Activated CD4-positive, alpha-beta T cell treated with anti-CD3 and anti-CD28 coated beads, Interleukin-2, amount 50 U/mL, for 48 hours (primary cell): ENCODE measurements at places on chromosomes 1 and 21.

DNA sequence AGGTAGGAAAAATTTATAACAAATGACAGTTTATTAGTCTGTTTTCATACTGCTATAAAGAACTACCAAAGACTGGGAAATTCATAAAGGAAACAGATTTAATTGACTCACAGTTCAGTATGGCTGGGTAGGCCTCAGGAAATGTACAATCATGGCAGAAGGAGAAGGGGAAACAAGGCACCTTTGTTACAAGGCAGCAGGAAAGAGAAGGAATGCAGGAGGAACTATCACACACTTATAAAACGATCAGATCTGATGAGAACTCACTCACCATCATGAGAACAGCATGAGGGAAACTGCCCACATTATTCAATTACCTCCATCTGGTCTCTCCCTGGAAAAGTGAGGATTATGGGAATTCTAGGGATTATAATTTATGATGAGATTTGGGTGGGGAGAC lies 61.3 kb downstream of the ASB17 start:
- DNase-seq: no peak

GRCh38 chr1:203090421-203091198 lies 4.8 kb upstream of the MYOG start:
- DNase-seq: no peak

GRCh38 chr1:46753985-46754384 lies 35.1 kb upstream of the EFCAB14 start:
- DNase-seq: no peak

DNA sequence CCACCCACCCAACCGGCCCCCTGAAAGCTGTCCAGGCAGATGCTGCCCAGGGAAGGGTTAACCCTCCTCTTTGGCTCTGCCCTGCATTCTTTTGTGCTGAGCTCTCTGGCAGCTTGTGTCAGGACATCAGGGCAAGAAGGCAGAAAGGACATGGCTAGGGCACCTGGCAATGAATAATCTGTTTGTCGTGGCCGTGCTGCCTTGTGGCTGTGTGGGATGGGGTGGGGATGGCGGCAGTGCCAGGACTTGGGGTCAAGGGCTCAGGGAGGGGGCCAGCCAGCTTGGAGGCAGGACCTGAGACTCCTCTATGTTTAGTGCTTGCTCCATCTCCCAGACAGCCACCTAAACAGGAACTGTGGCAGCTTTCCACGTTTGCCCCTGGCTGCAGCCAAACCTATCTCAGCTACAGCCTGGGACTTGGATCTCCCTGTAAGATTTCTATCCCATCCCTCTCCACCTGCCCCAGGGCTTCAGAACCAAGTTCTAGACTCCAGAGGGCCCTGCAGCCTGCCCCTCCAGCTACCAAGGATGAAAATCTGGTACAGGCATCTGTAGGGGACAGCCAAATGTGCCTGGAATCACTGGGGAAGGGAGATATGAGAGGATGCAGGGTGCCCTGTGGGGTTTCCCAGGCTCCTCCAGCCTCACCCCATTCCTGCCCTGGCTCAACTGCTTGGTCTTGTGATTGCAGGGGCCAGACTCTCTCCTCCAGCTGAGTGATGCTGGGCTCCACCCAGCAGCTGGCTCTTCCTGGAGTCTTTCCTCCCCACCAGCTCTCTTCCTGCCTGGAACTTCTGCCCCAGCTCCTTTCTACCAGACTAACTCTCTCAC lies 9.6 kb upstream of the GPR37L1 start:
- no peak for DNase-seq

GRCh38 chr1:66599899-66600737 lies 66.2 kb downstream of the SGIP1 start:
- DNase-seq: no peak

GRCh38 chr1:57311411-57311810 lies 112.4 kb downstream of the DAB1 start:
- DNase-seq: no peak

DNA sequence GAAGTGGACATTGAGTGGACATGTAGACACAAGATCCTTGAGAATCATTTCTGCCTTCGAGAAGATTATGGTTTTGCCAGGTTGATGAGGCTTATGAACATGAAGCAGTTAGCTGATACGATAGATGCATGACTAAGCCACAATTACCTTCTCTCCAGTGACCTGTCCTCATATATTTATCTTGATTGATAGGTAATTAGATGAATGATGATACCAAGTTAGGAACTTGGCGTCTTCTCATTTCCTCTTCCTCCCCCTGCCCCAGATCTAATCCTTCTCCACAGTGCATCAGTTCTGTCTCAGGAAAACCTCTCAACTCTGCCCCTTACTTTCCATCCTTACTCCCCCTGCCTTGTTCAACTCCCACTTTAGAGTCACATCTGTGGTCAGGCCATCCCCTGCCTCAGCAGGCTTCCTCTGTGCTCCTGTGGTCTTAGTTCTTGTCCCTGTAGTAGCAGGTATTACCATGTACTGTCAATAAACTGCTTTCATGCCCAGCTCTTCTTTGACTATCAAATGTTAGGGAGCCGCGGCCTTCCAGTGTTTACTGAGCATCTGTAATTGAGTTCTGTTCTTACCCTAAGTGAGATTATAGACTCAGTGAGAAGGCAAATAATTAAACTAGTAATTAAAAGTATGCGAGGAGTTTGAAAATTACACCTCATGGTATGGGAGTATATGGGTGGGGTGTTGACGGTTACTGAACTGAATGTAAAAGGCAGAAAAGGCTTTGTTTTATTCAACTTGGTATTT lies 5.1 kb downstream of the ST6GALNAC3 start:
- DNase-seq: no peak

GRCh38 chr21:15005391-15005790 lies 59.4 kb downstream of the NRIP1 start:
- DNase-seq: no peak

GRCh38 chr1:93177991-93178390 lies 2.2 kb downstream of the TMED5 start:
- DNase-seq: no peak

GRCh38 chr21:31416465-31416864 lies 72.4 kb upstream of the TIAM1 start:
- DNase-seq: no peak

GRCh38 chr1:233295975-233296322 lies 424 bp upstream of the PCNX2 start:
- no peak for DNase-seq

DNA sequence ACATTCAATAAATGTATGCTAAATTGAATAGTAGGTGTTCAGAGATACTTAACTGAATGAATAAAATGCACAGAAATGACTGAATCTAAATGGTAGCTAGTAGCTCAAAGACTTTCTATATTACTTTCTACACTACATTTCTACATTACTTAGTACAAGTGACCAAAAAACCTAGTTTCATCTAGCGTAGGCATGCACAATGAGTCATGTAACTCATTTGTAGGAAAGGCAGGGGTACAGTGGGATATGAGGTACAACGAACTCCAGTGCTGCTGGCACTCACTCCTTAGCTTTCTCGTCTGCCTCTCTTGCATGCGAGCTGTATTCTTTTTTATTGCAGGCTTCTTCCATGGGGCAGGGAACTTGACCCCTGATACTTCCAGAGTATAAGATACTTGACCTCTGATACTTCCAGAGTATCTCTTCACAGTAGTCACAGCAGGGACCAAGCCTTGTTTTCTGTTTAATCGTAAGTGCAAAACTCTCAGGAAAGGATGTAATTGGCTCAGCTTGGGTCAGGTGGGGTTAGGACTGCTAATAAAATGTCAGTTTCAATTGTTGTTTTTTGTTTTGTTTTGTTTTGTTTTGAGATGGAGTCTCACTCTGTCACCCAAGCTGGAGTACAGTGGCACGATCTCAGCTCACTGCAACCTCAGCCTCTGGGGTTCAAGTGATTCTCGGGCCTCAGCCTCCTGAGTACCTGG lies 4.9 kb upstream of the ATP2B4 start:
- DNase-seq: no peak

- DNase-seq: no peak
Measured at GRCh38 chr1:58927722-58928085, 143.9 kb upstream of the JUN start.

DNA sequence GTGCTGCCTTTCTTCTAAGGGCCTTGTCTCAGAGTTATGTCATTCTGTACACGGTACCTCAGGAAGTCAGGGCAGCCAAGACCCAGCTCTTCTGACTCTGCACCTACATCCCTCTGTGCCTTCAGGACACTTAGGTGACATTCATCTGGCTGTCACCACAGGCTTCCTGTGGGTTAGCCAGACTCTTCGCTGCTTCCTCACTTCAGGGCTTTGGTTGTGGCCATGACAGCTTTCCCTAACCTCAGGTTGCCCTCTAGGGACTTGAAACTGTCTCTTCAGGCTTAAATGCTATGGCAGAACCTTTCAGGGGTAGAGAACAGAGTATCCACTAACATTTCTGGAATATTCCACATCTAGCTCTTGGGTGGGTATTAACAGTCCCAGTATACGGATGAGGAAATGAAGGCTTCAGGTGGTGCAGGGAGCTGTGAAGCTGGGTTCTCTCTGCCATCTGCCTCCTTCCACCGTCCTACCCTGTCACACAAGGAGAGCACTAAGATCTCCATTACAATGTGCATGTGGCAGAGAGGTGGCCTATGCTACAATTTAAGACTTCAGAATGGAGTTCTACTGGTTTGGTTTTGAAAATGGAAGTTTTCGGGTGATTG lies 9.9 kb downstream of the TSSK3 start:
- DNase-seq: peak; percentile 36

- no peak for DNase-seq
Measured at GRCh38 chr1:109151146-109151990, 37.5 kb downstream of the ELAPOR1 start.

DNA sequence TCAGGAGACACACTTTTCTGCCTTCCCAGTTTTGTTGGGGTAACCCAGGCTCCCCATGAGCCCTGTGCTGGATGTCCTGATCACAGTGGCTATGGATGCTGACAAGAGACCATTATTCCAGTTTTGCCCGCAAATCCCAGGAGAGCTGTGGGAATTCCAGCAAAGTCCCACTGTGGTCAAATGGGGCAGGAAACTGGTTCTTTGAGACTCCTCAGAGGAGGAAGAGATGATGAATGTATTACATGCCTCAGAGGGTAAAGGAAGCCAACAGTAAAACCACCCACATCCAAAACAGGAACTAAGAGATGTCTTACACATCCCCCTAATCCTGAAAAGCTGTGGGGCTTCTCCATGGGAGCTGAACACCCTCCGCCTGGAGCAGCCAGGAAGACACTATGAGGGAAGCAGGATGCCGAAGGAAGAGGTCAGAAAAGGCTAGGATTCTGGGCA lies 12.8 kb upstream of the MPZL1 start:
- no peak for DNase-seq

- DNase-seq: no peak
Measured at GRCh38 chr1:193338194-193338593, 151.8 kb upstream of the B3GALT2 start.

DNA sequence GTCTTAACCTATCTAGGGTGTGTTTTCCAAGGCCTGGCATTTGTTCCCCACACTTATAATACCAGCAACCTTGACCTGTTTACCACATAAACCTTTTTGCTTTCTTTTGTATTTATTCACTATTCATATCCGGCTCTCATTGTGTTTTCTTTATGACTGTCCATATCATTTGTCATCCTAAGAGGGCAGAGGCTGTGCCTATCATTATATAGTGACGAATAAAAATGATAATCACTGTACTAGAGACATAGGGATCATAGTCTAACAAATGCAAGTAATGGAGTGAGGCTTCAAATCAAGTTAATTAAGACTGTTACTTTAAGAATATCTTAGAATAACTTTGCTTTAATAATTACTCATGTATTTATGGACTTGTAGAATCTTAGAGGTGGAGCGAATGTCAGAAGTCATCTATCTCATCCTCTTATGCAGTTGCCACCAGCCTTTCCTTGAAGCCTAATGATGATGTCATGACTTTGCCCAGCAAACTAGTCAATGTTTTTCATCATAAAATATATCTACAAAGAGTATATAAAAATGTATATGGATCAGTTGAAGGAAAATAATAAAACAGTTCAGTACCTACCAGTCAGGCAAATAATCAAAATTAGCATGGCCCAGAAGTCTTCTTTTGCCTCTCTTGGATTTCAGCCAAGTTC lies 4.7 kb upstream of the ETV3 start:
- DNase-seq: no peak

GRCh38 chr21:26982767-26983166 lies 15.9 kb upstream of the ADAMTS5 start:
- DNase-seq: no peak
